Neuronal stem cell (in vitro differentiated cells): ENCODE measurements at places on chromosomes 2 and 18.
A peak's percentile ranks its signal among the peaks of the same experiment; 100 is the strongest.

- no peaks in the 10 kb centered on the region for H3K36me3 ChIP-seq
- no peak overlapping the region for H3K27ac ChIP-seq
Measured at GRCh38 chr2:113080134-113080533, 12.4 kb downstream of the IL1F10 start.

DNA sequence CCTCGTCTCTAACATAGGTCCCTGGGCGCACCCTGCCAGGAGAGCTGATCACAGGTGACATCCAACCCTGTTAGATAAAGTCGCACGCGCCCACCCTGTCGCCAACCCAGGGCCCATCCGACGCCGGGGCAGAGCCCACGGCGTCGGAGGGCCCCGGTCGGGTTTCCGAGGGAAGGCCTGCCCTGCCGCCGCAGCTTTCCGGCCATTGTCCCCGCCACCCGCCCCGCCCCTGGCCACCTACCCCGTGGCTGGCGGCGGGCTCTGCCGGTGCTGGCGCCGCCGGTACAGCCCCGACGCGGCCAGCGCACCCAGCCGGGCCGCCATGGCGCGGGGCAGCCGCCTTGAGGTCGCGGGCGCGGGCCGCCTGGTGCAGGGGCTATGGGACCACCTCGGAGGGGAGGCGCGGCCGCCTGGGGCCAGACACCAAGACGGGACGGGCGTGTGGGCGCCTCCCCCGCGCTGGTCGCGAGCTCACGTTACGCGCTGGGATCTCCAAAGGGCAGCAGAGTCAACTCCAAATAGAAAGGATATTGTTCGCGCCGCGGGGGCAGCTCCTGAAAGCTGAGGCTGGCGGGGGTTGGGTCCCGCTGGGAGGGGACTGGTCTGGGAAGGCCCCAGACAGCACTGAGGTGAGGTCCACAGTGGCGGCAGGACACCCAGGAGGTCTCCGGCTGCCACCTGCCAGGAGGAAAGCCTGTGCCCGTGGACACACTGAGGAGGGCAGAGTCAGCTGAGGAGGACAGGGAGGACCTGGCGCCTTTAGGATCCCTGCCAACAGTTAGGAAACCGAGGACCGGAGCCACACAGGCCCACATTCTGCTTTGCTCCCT is 11.1 kb downstream of the LIMS2 start:
- peaks cover 31% of the 10 kb centered on the region for H3K27me3 ChIP-seq
- H3K4me3 ChIP-seq = peak overlapping the region; percentile 76
- H3K4me1 ChIP-seq = peaks cover 13% of the 10 kb centered on the region
- H3K36me3 ChIP-seq = no peaks in the 10 kb centered on the region

- H3K27me3 ChIP-seq = no peaks in the 10 kb centered on the region
- peaks cover 2% of the 10 kb centered on the region for H3K4me1 ChIP-seq
- no peak for DNase-seq
- H3K4me3 ChIP-seq = no peak overlapping the region
- H3K27ac ChIP-seq = no peak overlapping the region
Measured at GRCh38 chr2:135745545-135745944, 3.9 kb downstream of the UBXN4 start.

- H3K4me1 ChIP-seq = no peaks in the 10 kb centered on the region
- H3K27me3 ChIP-seq = no peaks in the 10 kb centered on the region
- no peaks in the 10 kb centered on the region for H3K36me3 ChIP-seq
- H3K4me3 ChIP-seq = no peak overlapping the region
- no peak for DNase-seq
Measured at GRCh38 chr18:76662626-76663025, 159.7 kb upstream of the ZNF236 start.

DNA sequence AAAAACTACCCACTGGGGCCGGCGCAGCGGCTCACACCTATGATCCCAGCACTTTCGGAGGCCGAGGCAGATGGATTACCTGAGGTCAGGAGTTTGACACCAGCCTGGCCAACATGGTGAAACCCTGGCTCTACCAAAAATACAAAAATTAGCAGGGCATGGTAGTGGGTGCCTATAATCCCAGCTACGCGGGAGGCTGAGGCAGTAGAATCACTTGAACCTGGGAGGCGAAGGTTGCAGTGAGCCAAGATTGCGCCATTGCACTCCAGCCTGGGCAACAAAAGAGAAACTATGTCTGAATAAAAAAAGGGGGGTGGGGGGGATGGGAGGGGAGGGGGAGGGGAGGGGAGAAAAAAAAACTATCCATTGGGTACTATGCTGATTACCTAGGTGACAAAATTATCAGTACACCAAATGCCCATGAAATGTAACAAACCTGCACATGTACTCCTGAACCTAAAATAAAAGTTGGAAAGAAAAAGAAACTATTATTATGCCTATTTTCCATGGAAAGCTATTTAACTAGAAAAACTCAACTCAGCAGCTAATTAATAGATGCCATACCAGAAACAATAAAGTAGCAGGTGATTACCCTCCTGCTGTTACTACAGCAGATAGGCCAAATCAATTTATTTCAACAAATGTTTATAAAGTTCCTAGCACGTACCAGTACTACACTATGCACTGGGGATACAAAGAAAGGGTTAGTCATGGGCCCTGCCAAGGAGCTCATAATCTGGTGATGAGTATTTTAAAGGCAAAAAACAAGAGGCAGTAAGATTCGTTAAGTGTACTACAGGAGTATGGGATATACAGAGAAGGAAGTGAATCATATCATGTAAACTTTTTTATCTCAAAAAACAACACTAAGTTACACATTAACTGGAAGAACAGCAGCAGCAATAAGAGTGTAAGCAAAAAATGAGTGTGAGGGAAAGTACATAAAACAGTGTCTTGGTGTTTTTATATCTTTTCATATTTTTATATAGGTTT is 112.8 kb upstream of the SLC39A10 start:
- H3K4me3 ChIP-seq = no peak overlapping the region
- H3K27ac ChIP-seq = no peak overlapping the region
- no peak for DNase-seq
- H3K4me1 ChIP-seq = no peaks in the 10 kb centered on the region
- no peaks in the 10 kb centered on the region for H3K36me3 ChIP-seq

DNA sequence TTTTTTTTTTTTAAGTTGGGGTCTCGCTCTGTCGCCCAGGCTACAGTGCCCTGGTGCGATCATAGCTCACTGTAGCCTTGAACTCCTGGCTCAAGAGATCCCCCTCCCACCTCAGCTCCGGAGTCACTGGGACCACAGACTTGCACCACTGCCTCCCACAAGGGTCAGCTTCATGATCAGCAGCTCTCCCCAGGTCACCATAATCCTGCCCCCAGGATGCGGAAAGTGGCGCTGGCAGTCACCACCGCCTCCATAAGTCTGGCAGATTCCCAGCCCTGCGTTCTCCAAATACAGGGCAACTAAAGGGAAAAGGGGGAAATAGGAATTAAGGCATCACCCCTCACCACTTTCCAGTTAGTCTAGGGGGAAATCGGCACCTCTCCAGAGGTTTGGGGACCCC is 5.2 kb upstream of the ARID5A start:
- peaks cover 10% of the 10 kb centered on the region for H3K27me3 ChIP-seq
- H3K4me3 ChIP-seq = no peak overlapping the region
- H3K4me1 ChIP-seq = peaks cover 5% of the 10 kb centered on the region
- no peak for DNase-seq

DNA sequence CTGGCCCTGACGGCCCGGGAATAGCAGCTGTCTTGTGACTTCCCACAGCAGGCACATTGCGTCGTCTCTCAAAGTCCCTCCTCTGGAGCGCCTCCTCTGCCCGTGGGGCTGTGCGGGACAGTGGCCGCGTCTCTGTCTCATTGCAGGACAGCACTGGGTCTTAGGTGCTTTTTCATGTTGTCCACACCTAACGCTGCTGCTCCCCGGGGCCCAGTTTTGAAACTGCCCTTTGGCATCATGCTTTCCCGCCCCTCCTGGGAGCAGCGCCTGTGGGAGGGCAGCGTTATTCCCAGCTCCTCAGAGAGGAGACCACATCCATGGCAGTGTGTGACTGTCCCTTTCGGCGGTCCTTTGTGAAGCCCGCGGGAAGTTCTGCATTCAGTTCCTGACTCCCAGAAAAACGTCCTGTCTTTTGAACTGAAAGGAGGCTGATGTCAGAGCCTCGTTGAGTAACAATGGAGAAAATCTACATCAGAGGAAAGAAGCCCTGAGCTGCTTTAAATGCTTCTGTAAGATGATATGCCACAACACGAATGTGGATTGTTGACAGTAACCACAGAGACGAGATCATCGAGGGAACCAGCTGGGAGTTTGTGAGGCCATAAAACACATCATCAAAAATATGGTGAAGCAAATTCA is 226.0 kb downstream of the FAM210A start:
- H3K27me3 ChIP-seq = no peaks in the 10 kb centered on the region
- no peak overlapping the region for H3K4me3 ChIP-seq
- no peaks in the 10 kb centered on the region for H3K36me3 ChIP-seq
- peak; percentile 24 for DNase-seq

DNA sequence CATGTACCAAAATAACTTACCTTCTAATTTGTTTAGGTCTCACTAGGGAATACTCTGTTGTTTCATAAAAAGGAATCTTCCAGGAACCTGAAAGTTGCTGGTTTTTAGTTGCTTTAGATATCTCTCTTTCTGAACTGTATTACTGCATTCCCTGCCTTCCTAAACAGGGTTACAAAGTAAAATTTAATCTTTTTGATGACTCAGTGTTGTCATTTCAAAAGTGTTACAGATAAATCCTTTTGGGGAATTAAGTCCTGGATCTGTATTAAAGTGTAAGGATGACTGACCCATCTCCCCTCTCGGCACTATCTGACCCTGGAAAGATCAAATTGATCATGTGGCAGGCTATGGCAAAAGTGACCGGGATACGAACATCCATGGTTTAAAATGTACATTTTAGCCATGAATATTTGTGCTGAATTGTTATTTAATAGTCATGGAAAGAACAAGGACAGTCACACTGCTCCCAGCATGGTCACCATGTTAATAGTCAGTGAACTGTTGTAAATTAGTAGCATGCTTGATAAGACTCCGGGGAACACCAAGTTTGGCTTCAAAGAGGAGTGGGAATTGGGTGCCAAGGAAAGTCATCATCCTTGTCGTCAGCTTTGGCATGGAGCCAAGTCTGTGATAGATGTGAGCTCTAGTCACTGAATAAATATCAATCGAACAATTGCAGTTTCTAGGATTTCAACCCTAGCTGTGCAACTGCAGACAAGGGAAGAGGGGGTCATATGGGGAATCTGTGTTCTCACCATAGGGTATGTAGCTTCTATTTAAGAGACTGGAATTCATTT is 4.2 kb downstream of the PLEKHA3 start:
- no peaks in the 10 kb centered on the region for H3K27me3 ChIP-seq
- no peak overlapping the region for H3K4me3 ChIP-seq
- DNase-seq = no peak
- H3K36me3 ChIP-seq = peaks cover 40% of the 10 kb centered on the region

- H3K36me3 ChIP-seq = no peaks in the 10 kb centered on the region
- H3K27ac ChIP-seq = no peak overlapping the region
- H3K27me3 ChIP-seq = no peaks in the 10 kb centered on the region
- H3K4me1 ChIP-seq = peaks cover 3% of the 10 kb centered on the region
- DNase-seq = no peak
- no peak overlapping the region for H3K4me3 ChIP-seq
Measured at GRCh38 chr18:6382963-6383362, 31.7 kb downstream of the L3MBTL4 start.

- H3K27ac ChIP-seq = no peak overlapping the region
- no peaks in the 10 kb centered on the region for H3K27me3 ChIP-seq
- H3K4me1 ChIP-seq = no peaks in the 10 kb centered on the region
- no peak for DNase-seq
- H3K36me3 ChIP-seq = no peaks in the 10 kb centered on the region
Measured at GRCh38 chr2:191638079-191638801, 39.7 kb upstream of the NABP1 start.

- H3K36me3 ChIP-seq = no peaks in the 10 kb centered on the region
- H3K27ac ChIP-seq = no peak overlapping the region
- H3K4me3 ChIP-seq = no peak overlapping the region
- H3K4me1 ChIP-seq = no peaks in the 10 kb centered on the region
Measured at GRCh38 chr18:71022389-71022788, 733.5 kb downstream of the SOCS6 start.

GRCh38 chr2:136034629-136035028 is 49.2 kb upstream of the DARS1 start:
- H3K36me3 ChIP-seq = no peaks in the 10 kb centered on the region
- no peaks in the 10 kb centered on the region for H3K27me3 ChIP-seq
- no peak overlapping the region for H3K27ac ChIP-seq
- no peak for DNase-seq
- H3K4me1 ChIP-seq = peaks cover 11% of the 10 kb centered on the region

DNA sequence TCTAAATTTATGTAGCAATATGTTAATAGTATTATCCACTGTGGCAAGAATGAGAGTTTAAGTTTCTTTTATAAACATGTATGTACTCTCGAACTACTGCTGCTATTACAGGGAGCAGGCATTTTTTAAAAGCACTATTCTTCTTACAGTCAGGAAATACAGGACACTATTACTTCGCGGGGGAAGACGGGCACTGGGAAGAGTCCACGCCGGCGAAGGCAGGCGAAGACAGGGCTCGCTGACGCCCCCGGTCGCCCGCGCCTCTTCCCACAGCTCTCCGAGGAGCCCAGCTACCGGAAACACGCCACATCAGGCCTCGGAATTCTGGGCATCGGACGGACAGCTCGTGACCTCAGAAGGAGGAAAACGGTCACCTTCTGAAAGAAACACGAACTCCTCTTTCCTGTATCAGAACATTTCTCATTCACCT is 90.2 kb downstream of the FAM161A start:
- H3K36me3 ChIP-seq = no peaks in the 10 kb centered on the region
- DNase-seq = no peak
- peak overlapping the region; percentile 92 for H3K27ac ChIP-seq
- peak overlapping the region; percentile 78 for H3K4me3 ChIP-seq
- peaks cover 4% of the 10 kb centered on the region for H3K4me1 ChIP-seq

DNA sequence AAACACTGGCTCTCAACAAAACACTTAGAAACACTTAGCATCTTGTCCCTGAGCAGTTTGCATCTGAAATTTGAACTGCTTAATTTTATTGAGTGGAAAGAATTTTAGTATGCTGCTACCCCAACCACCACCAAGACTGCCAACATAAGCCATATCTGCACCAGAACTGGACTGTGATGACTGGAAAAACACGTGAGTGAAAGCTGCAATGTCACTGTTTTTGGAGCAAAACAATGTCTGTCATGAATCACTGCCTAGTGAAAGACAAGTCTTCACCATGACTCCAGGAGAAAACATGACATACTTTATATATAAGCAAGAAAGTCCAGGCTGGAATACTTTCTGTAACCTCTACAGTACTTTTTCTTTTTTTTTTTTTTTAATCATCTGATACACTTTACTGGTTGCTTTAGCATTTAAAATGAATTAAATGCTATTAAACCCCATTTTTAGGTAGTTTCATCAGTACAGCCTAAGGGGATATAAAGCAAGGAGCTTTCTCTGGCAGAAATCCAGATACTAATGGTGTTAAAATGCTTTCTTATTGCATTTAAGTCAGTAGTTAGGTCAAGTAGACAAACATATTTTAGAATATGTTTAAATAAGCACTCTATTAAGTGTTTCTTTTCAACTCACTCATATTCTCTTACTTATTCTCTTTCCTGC is 2129.4 kb upstream of the PIK3C3 start:
- no peaks in the 10 kb centered on the region for H3K36me3 ChIP-seq
- no peak for DNase-seq
- H3K4me3 ChIP-seq = no peak overlapping the region
- no peak overlapping the region for H3K27ac ChIP-seq
- H3K27me3 ChIP-seq = no peaks in the 10 kb centered on the region
